Neuronal stem cell (in vitro differentiated cells): ENCODE measurements at places on chromosomes 7 and 10.

DNA sequence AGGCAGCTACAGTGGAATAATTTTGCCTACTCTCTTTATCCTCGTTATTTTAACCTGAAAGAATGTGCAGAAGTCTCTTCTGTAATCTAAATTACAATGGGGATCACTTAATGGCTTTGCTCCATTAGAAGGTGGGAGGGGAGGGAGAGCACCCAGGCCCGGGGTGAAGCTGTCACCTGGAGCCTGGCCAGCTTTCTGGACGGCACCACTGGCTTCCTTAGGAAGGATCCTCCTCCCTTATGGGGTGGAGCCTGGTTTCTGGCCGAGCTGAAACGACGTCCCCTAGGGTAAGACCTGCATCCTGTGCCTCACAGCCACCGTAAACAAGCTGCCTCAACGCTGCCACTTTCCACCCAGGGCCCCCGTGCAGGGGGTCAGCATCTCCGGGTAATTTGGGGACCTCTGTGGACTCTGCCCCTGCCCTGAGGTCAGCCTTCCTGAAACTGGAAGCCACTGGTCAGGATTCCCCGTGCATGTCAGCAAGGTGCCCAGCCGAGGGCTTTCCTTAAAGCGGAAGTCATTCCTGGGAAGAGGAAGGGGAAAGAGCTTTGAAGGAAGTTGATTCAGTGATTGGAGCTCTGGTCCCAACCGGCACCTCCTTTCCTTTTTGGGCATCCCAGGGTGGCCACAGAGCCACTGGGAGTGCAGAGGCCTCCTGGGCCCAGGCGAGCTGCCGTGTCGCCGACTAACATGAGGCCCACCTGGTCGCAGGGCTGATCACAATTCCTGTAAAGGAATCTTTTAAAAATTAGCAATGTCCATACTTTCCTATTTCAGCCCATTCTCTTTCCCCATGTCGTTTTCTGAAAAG is 569.1 kb downstream of the DNAJB6 start:
- DNase-seq: no peak
- no peaks in the 10 kb centered on the region for H3K36me3 ChIP-seq
- H3K4me1 ChIP-seq: peaks cover 7% of the 10 kb centered on the region
- H3K27me3 ChIP-seq: no peaks in the 10 kb centered on the region

GRCh38 chr10:110442746-110443145 is 55.0 kb upstream of the DUSP5 start:
- H3K27me3 ChIP-seq: no peaks in the 10 kb centered on the region
- H3K36me3 ChIP-seq: no peaks in the 10 kb centered on the region
- no peak overlapping the region for H3K4me3 ChIP-seq
- H3K4me1 ChIP-seq: no peaks in the 10 kb centered on the region

DNA sequence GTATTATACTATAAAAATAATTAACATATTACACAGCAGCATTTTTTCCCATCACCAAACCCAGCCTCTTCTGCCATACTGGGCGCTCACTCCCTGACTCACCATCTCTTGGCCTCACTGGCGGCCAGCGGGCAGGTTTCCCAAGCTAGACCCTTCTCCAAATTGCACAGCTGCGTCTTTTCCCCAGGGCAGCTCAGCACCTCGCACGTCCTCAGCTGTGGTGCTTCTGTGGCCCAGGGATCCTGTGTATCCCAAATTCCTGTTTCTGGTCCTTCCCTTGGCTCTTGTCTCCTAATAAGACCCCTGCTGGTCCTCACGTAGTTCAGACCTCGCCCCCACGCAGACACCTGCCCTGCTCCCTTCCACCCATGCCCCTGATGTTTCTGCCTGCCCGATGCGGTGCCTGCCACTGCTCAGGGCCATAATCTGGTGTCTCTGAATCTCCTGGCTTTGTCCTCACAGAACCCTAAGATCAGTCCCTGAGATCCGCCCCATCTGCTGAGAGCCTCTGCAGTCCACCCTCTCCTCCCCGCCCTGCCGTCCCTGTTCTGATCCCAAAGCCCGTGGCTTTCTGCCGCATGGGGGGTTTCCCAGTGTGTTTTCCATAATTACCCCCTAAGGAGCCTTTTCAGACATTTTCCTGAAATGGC is 290.1 kb downstream of the TCERG1L start:
- H3K27me3 ChIP-seq: no peaks in the 10 kb centered on the region
- no peak overlapping the region for H3K27ac ChIP-seq
- no peaks in the 10 kb centered on the region for H3K36me3 ChIP-seq
- DNase-seq: no peak
- no peak overlapping the region for H3K4me3 ChIP-seq
- no peaks in the 10 kb centered on the region for H3K4me1 ChIP-seq

GRCh38 chr7:4683884-4684565 is 1.9 kb downstream of the FOXK1 start:
- no peaks in the 10 kb centered on the region for H3K27me3 ChIP-seq
- DNase-seq: no peak
- no peaks in the 10 kb centered on the region for H3K36me3 ChIP-seq
- no peak overlapping the region for H3K27ac ChIP-seq
- H3K4me3 ChIP-seq: peak overlapping the region; percentile 100

DNA sequence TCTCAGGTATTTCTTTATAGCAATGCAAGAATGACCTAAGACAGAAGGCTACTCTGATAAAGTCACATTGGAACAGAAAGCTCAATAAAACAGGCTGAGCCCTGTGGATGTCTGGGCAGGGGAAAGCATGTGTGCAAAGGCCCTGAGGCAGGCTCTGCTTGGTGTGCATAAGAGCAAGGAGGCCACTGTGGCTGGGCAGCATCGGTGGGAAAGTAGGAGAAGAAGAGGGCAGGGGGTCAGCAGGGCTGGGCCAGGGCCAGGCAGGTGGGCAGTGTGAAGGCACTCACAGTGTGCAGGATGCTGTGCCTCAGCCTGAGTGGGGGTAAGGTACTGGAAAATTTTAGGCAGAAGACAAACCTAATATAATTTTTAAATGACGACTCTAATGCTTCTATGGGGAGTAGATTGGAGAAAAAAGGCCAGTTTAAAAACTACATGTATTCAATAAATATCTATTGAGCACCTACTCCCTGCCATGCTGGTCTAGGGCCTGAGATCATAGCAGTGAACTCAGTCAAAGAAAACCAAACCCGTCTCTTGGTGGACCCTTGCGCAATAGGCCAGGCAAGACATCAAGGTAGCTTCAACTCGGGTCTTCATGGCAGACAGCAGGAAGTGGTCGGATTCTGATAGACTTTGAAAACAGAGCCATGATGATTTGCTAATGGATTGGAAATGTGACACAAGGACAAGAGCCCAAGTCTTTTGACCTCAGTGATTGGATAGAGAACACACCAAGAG is 572.3 kb downstream of the TCERG1L start:
- no peaks in the 10 kb centered on the region for H3K27me3 ChIP-seq
- H3K4me1 ChIP-seq: no peaks in the 10 kb centered on the region
- H3K27ac ChIP-seq: no peak overlapping the region
- no peak overlapping the region for H3K4me3 ChIP-seq

GRCh38 chr10:122461367-122461728 is at the start of gene HTRA1:
TSS of gene HTRA1 (plus strand) at chr10:122461553. CDS start at chr10:122461653, 100 bp downstream.
- peak; percentile 43 for DNase-seq
- H3K27ac ChIP-seq: no peak within 1 kb of the TSS
- peak within 1 kb of the TSS; percentile 67 for H3K4me3 ChIP-seq
- no peaks in the 10 kb centered on the region for H3K36me3 ChIP-seq
- peaks cover 7% of the 10 kb centered on the region for H3K4me1 ChIP-seq

DNA sequence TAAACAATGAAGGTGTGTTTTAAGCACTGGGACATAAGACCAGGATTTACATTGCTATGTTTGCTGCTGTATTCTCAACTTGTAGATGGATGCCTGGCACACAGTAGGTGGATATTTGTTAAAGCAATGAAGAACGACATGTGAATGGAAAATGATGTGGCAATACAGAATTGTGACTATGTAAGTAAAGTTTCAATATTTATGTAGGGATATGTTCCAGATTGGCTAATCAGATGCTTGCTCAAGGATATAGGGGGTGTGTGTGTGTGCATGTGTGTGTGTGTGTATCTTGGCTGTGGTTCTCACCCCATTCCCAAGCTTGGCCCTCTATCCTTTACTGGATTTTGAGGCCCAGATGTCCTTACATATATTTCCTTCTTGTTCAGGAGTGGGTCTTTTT is 42.7 kb upstream of the LAMB1 start:
- H3K4me3 ChIP-seq: no peak overlapping the region
- no peak for DNase-seq
- no peak overlapping the region for H3K27ac ChIP-seq
- H3K4me1 ChIP-seq: no peaks in the 10 kb centered on the region
- H3K36me3 ChIP-seq: no peaks in the 10 kb centered on the region
